ENCODE measurements at places on chromosomes 4 and X. TPM values are rescaled to one million over a fixed set of nuclear protein-coding genes. Genes with fewer than 3 reads are reported as not detected.

The GPR34 gene
- 0.70 TPM for total RNA-seq

DNA sequence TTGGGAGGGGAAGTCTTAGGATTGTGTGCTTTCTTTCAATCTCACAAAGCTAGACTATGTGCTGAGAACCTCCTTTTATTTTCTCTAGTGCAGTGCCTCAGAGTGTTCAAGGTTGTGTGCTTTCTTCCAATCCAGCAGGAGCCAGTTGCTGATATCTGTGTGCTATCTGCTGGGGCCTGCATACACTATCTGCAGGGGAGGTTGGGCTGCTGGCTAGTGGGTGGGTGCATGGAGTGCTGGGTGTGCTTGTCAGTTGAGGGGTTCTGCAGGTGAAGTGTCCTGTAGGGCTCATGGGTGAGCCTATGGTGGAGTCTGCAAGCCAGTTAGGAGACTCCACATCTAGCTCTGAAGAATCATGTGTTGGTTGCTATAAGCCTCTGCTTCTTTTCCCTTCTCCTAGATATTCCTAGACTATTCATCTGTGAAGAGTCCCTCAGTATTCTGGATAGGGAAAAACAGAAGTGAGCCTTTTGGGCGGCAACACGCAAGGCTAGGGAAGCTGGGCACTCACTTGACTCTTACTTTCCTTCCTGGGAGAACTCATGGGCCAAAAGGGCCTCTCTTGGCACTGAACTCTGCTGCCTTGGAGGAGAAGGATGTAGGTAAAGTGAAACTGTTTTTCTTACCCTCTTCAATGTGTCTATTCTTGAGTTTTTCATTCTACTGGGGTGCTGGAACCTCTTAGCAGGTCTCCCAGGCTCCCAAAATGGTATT, 8.0 kb upstream of the CISD2 start:
- no peaks in the 10 kb centered on the region for H3K4me1 ChIP-seq
- no peaks in the 10 kb centered on the region for H3K36me3 ChIP-seq
- no peak overlapping the region for H3K27ac ChIP-seq

The WDFY3 gene
- total RNA-seq, result 1.6 TPM

DNA sequence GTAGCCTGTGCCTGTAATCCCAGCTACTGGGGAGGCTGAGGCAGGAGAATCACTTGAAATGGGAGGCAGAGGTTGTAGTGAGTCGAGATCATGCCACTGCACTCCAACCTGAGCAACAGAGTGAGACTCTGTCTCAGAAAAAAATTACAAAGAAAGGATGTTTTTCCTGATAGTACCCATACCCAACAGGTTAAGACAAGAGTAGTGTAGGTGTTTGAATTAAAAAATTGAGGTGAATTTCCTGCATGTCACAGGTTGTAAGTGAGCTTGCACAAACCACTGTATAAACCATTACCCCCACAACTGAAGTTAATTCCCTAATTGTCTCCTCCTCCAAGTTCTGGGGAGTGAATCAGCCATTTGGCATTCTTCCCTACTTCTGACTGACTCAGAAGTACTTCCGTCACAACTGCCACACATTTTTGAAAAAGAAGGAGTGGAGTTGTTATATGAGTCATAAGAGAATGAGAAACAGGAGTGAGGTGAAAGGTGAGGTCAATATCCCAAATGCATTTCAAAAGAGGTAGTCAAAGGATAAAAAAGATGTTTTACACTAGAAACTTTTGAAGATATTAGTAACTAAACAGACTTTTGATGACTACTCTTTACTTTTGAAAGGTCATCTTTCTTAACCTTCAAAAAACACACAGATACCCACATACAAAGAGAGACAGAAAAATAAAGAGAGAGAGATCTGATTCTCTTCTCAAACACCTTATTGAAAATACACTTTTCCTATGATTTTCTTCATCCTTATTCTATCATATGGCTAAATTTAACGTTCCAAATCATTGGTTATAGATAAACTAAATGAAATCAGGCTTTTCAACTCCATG, 134.5 kb downstream of the BTC start:
- no peak overlapping the region for H3K27ac ChIP-seq
- no peak for DNase-seq
- H3K27me3 ChIP-seq, result no peaks in the 10 kb centered on the region

Measured in naive thymus-derived CD4-positive, alpha-beta T cell (primary cell).